ENCODE measurements at places on chromosomes 2 and 18.
A peak's percentile ranks its signal among the peaks of the same experiment; 100 is the strongest.

GRCh38 chr18:8845506-8845905 lies 140.2 kb downstream of the MTCL1 start:
- DNase-seq: no peak

GRCh38 chr2:143899987-143900386 lies 619.9 kb downstream of the ZEB2 start:
- DNase-seq: no peak

- DNase-seq: no peak
Observed at GRCh38 chr18:23941791-23942190, 72.8 kb upstream of the TTC39C start.

DNA sequence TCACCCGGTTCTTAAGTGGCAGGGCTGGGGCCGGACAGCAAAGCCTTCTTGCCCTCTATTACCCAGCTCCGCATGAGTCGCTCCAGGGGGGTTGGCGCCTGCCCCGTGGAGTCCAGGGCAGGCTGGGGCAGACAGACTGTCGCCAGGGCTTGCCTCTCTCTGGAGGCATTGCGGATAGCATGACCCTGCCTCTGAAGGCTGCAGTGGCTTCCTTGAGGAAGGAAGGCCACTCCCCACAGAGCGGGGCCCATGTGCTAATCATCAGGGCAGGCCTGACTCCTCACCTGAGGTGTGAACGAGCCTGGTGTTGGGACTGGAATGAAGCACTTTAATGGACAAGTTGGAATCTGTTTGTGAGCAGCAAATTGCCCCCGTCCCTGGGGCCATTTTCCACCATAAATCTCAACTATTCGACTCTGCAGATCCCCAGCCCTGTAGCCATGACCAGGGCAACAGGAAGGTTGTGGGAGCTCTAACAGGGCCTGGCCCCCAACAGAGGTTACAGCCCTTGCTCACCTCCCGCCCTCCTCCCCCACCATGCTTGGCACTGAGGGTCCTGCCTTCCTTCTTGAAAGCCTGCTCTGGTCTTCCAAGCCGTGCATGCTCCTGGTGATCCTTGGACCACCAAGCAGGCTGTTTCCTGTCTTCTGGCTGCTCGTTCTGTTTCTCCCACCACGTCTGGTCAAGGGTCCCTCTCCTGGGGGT lies 144.9 kb upstream of the HAAO start:
- no peak for DNase-seq

DNA sequence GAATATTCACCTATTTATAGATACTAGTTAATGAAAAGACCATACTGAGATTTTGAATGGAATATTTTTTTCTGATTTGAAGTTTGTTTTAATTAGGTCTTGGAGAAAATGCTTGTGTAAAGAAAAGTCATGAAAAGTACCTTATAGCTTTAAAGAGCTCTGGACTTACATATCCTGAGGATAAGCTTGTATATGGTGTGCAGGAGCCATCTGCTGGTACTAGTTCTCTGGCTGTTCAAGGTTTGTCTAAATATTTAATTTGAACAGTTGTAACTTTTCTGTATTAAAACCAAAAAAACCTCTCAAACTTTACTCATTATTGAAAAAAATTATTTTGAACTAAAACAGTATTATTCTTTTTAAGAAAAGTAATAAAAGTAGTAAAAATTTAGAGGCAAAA lies 50.1 kb downstream of the UBR3 start:
- DNase-seq: no peak

DNA sequence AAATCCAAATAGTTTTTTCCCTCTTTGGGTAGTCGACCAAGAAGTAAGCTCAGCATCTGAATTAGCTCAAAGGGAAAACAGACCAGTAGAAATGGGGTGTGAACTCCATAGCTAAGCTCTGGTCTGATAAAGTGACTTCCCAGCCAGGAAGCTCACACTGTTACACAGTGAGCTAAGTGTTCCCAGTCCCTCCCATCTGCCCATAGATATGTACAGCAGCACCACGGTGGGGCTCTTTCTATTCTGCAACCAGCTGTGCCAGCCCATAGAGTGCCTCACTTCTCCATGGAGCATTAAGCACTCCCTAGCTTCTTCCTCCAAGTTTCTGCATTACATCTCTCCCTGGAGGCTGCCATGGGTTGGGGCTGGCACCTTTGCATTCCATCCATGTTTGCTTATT lies 27.6 kb upstream of the NEMP2 start:
- no peak for DNase-seq

- no peak for DNase-seq
Observed at GRCh38 chr2:88429929-88430328, 22.6 kb downstream of the FOXI3 start.

DNA sequence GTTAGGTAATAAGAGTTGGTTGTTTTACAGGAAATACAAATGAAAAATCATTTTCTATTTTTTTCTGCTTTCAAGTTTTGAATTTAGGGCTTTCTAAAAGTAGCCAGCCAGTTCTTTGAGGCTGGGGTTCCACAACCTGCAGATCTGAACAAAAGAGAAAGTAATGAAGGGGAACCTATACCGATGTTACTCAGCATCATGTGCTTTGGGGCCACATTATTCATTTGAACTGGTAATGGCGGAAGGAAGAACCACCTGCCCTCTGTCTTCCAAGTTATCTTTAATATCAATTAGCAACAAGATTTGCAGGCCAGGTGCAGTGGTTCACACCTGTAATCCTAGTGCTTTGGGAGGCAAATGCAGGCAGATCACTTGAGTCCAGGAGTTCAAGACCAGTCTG lies 12.9 kb upstream of the MRO start:
- DNase-seq: no peak

DNA sequence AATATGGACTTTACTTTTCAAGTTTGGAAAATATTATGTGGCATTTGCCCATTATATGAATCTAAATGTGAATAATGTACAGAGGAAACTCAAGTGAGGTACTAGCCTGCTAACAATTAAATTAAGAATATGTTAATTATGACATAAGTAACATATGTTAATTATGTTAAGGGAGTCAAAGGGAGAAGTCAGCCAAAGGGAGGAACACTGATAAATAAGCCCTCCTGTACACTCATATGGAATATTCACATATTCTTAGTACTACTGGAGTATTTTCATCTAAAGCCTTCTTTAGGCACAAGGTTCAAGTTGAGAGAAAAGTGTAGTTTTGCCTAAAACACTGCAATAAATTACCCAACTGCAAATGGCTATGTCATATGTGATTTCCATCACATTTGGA lies 30.1 kb downstream of the ITGB6 start:
- DNase-seq: no peak

GRCh38 chr2:144674071-144674470 lies 154.2 kb upstream of the ZEB2 start:
- DNase-seq: no peak

DNA sequence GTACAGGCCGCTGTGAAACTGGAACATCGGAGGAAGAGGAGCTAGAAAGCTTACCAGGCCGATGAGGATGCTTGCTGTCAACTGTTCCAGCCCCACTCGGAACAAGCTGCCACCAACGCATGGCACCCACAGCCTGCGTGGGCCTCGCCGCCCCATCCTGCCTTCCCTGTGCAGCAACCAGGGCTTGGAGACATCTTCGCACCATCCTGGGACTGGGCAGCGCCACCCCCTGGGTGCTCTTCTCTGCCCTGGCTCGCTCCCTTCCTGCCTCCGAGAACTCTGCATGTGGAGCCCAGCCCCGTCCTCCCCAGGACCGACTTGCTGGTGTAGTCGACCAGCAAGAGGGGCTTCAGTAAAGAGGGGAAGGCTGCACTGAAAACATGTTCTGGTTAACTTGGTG lies 10.8 kb downstream of the TMEM18 start:
- no peak for DNase-seq

DNA sequence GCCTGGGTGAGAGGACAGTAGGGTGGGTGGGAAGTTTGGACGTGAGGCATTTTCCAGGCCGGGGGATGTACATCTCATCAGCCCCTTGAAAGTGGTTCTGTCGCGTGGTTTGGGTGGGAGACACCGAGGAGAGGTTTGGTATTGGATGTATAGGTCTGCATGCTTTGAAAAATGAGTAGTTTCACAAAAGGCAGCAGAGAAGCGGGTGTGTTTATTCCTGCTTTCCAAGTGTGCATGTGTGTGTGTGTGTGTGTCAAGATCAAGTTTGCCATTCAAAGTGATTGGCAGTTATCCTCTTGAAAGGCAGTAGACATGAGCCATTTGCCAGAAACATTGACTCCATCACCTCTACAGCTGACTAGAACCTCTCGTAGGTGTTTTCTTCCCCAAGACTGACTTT lies 423.1 kb upstream of the POU3F3 start:
- no peak for DNase-seq

DNA sequence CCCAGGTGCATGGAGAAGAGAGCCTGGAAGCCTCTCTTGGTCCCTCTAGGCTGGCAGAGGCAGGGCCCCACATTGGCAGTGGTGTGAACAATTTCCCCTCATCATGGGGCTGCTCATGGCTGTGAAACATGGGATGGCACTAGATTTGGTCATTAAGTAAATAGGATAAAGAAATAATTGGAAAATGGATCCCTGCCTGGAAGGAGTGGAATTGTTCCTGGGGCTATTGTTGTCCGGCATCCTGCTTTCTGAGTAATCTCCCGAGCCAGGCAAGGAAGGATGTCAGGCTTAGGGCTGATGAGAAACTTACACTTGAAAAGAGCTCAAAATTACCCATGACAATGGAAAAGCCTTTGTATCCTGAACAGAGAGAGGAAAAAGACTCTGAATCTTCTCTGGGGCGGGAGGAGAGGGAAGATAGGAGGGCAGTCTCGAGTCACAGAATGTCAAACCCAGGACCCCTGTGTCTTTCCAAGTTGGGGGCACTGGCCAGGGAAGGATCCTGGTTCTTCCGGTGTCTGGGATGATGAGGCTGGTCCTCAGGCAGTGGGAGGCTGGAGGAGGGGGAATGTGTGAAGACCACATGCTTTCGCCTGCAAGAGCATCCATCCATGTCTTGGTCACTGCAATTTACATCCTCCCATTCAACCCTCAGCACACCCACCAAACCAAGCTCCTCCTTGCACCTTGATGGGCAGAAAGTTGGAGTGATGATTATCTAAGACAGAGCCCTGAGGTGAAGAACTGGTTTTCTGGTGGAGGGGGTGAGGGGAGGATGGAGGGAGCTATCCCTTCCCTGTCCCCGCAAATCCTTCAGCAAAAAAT lies 27.1 kb upstream of the STEAP3 start:
- DNase-seq: no peak

- no peak for DNase-seq
Observed at GRCh38 chr2:183014005-183014404, 24.3 kb downstream of the NCKAP1 start.

DNA sequence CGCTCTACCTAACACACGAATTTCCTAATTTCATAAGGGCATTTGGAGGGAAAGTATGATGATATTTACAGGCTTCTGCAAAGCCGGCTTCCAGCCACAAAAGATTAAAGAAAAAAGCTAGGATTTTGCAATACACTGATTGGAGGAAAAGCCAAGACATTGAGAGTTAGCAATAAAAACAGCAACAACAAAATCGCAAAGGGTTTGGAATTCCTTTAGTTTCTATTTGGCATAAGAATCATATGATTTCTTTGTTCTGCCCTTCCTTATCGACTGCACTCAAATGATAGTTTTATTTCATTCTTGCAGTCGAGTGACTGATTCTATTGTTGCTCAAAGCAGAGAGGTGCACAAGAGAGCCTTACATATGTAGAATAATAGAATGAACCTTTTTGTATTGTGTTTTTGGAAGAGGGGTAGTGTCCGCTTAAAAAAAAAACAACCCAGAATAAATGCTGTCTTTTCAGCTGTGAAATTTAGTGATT lies 3.9 kb upstream of the ZNF532 start:
- no peak for DNase-seq

DNA sequence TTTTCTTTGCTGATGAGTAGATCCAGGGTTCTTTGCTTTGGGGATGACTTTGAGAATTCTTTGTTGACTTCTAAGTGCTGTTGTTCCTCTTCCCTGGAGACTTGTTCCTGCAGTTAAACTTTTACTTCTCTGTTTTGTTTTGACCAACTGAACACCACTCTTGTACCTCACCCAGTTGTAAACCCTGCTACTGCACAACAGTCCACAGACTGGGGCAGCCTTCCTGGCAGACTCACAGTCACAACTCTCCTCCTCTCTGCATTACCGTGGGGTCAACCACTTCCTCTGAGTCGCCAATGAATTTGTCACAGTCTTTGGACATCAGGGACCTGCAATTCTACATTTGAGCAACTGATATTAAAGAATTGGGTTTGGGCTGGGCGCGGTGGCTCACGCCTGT lies 3.8 kb upstream of the SLC8A1 start:
- DNase-seq: no peak

DNA sequence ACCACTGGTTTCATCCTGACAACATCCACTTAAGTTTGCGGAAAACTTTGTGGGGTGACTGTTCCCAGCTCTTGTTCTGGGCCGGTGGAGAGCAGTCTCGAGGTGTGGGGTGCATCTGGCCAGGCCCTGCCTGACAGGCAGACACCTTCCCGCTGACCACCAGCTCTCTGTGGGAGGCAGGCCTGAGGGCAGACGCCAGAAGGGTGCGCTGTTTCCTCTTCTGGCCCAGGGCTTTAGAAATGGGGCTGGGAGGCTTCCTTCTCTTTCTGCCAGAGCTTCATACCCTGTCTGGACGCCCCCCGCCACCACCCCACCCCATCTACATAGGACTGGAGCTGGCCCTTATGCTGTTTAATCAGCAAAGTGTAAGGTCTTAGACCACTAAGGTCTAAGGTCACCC lies 263.8 kb downstream of the LOXHD1 start:
- DNase-seq: peak; percentile 55

DNA sequence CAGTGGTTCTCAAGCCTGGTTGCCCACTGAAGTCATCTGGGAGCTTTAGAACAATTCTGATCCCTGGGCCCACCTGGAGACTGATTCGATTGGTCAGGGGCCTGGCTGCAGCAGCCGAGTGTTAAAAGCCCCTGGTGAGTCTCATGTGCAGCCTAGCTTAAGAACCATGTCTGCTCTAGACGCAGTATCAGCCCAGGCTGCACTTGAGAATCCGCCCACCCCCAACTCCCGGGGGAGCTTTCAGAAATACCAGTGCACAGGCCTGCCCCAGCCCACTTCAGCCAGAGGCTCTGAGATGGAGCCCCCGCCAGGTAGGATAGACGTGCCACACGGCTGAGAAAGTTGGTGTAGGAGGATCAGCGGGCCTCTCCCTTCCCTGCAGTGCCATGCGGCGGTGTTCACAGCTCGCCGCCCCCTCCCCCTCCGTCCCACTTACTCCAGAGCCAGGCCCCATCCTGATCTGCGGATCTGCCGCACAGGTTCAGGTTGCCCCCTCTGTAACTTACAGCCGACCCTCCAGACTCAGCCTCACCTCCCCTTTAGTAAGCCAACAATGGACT lies 209.0 kb upstream of the RAB12 start:
- no peak for DNase-seq

GRCh38 chr2:112055730-112056625 lies 909 bp downstream of the TMEM87B start:
- peak; percentile 32 for DNase-seq
